Ammon's horn (tissue), 1 donor: ENCODE measurements at places on chromosomes 3 and 15.

- DNase-seq, result no peak
Measured at GRCh38 chr3:104514776-104515175, 851.9 kb upstream of the ALCAM start.

DNA sequence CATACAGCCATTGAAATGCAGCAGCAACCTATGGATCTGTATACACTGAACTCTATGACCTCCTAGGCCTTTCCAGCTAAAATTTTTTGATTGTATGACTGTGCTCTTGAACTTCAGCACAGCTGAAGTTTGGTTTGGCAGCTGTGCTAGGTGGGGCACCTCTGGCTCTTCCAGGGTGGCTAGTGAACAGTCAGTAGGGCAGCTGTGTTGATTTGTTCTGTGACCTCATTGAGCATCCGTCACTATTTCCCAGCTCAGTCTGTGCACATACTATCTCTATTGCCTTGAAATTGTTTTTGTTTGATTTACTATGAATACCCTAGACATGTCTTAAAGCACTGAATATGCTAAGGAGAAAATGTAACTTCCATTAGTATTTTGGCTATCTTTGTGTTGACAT is 363.2 kb upstream of the NAALADL2 start:
- no peak for DNase-seq

GRCh38 chr3:40939030-40939740 is 260.1 kb upstream of the CTNNB1 start:
- DNase-seq, result no peak

- no peak for DNase-seq
Measured at GRCh38 chr3:195908694-195909581, 587 bp upstream of the TNK2 start.

- peak; percentile 68 for DNase-seq
Measured at GRCh38 chr15:75104804-75105557, 81.6 kb downstream of the PPCDC start.
